SW 1271 (cell line): ENCODE measurements at places on chromosomes 5 and 9.

- DNase-seq = no peak
These were observed 2223.9 kb upstream of the ACO1 start for GRCh38 chr9:30160570-30160969.

GRCh38 chr5:151954255-151954654 lies 29.6 kb upstream of the GLRA1 start:
- DNase-seq = no peak

DNA sequence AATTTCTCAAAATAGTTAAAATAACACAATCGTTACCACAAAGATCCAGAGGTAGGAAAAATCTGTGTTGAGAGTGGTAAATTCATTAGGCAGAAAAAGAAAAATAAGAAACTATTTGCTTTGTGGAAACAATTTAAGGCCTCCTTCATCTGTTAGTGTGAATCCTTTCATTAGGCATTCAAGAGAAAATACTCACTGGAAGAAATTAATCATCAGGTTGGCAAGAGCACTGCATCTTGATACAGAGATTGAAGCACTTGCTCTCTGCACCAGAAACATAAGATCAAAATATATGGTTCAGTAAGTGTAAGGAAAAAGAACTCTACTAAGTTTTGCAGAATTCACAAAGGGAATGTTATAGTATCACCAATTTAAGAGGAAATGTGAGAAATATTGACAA lies 44.4 kb downstream of the TTC39B start:
- DNase-seq = no peak

GRCh38 chr5:6868171-6868570 lies 154.9 kb downstream of the TENT4A start:
- no peak for DNase-seq

DNA sequence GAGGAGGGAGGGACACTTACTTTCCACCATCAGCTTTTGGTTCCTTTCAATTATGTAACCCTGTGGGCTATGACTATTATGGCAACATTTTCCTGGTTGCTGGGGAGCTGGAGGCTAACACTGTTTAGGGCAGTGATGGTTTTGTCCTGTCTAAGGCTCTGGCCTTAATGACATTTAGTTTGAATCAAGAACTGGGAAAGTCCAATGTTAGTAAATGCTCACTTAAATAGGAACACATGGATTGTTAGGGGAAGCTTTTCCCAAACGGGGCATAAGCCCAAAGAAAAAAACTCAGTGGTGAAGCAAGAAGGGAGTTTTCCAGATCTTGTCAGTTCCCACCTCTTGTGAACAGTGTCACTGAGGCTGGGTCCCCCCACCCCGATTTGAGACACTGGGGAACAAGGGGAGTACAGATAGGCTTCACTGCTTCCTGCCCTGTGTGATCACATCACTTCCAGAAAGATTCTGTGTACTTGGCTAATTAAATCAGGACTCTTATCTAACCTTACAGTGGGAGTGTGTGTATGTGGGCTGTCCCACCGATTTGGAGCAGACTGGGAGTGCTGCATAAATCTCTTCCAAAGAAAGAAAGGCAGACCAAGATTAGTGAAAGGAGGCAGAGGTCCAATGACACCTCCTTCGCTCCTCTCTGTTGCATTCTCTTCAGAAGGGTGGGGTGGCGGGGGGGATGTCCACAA lies 206.4 kb downstream of the PTTG1 start:
- no peak for DNase-seq

DNA sequence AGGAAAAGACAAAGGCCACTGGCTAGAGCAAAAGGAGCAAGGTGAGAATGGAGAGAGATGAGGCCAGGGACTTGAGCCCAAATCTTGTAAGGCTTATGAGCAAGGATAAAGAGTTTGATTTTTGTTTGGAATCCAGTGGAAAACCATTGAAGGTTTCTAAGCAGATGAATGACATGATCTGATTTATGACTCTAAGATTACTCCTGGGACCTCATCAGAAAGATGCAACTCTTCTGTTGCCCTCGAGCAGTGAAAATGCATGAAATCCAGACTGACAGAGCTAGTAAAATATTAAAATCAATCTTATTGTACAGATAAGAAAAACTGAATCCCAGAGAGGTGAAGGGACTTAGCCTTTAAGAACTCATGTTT lies 677 bp downstream of the MFAP3 start:
- no peak for DNase-seq

DNA sequence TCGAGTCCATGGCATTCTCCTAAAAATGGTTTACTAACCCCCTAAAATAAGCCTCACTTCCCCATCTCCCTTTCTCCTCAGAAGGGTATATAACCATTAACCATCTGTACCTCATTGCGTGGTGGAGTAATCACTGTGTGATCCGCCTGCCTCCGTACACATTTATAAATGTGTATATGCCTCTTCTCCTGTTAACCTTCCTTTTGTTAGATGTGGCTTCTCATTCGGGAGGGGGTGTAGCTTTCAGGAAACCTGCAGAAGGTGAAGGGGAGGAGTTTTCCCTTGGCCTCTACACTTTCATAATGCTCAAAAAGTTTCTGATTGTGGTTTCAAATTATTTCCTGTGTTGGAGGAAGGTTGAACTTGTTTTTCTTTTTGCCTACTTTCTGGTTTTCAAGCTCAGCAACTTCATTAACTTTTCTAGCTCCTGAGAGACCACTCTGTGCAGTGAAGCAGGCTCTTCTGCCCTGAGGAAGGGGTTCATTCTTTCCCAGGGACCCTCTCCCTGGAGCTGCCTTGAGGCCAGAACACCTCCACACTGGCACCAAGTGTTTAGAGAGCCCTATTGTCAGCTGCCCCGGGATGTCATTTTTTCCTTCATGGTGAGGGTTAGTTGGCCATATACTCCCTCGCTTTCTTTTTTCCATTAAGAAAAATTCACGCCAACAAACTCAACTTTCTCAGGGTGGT lies 46.9 kb downstream of the RASGRF2 start:
- DNase-seq = no peak
